ENCODE measurements at places on chromosomes 1 and 21.

- DNase-seq, result no peak
Measured at GRCh38 chr1:212366901-212367300, 47.8 kb downstream of the PACC1 start.

GRCh38 chr21:17612023-17612564 lies 607 bp downstream of the BTG3 start:
- DNase-seq, result peak; percentile 24

GRCh38 chr1:193726722-193727121 lies 540.3 kb upstream of the B3GALT2 start:
- no peak for DNase-seq

DNA sequence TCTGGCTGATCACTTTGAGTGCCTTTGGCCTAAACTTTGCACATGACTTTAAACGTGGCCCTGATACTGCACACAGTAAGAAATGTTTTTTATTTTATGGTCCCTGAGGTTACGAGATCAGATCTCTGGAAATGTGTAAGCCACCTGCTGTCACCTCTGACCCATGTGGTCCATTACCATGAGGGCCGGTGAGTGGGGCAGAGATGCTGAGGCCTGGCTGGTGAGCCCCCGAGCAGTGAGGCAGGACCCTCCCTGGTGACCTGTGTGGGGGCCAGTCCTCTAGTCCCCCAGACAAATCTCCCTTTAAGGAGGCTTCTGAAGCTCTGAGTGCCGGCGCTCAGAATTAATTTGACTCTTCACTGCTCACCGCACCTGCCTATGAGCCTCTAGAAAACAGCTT lies 12.4 kb downstream of the TFF3 start:
- no peak for DNase-seq

Measured in activated naive CD8-positive, alpha-beta T cell treated with anti-CD3 and anti-CD28 coated beads for 36 hours (primary cell).